ENCODE measurements at places on chromosomes 5 and 9. TPM values are rescaled to one million over a fixed set of nuclear protein-coding genes. Genes with fewer than 3 reads are reported as not detected.
A peak's percentile ranks its signal among the peaks of the same experiment; 100 is the strongest.

Gene PCDHB16
- 18.3 TPM for total RNA-seq

- DNase-seq = no peak
- H3K4me3 ChIP-seq = no peak overlapping the region
- H3K27ac ChIP-seq = no peak overlapping the region
- H3K36me3 ChIP-seq = no peaks in the 10 kb centered on the region
These were observed 58.3 kb downstream of the SVEP1 start for GRCh38 chr9:110521206-110521605.

- no peaks in the 10 kb centered on the region for H3K27me3 ChIP-seq
- no peak overlapping the region for H3K4me3 ChIP-seq
- no peaks in the 10 kb centered on the region for H3K36me3 ChIP-seq
- no peak overlapping the region for H3K27ac ChIP-seq
- no peaks in the 10 kb centered on the region for H3K4me1 ChIP-seq
These were observed 1253.2 kb downstream of the EFNA5 start for GRCh38 chr5:106417566-106417965.

Gene CD72
- total RNA-seq = not detected

- H3K27me3 ChIP-seq = no peaks in the 10 kb centered on the region
- no peak for DNase-seq
- peaks cover 39% of the 10 kb centered on the region for H3K36me3 ChIP-seq
- H3K27ac ChIP-seq = peak overlapping the region; percentile 64
- no peak overlapping the region for H3K4me3 ChIP-seq
- no peaks in the 10 kb centered on the region for H3K4me1 ChIP-seq
These were observed 34.5 kb upstream of the NCS1 start for GRCh38 chr9:130137641-130138081.

Gene PRRT1B
- not detected for total RNA-seq

Measured in ascending aorta (tissue), 2 donors.